ENCODE measurements at places on chromosomes 1 and 21.

DNA sequence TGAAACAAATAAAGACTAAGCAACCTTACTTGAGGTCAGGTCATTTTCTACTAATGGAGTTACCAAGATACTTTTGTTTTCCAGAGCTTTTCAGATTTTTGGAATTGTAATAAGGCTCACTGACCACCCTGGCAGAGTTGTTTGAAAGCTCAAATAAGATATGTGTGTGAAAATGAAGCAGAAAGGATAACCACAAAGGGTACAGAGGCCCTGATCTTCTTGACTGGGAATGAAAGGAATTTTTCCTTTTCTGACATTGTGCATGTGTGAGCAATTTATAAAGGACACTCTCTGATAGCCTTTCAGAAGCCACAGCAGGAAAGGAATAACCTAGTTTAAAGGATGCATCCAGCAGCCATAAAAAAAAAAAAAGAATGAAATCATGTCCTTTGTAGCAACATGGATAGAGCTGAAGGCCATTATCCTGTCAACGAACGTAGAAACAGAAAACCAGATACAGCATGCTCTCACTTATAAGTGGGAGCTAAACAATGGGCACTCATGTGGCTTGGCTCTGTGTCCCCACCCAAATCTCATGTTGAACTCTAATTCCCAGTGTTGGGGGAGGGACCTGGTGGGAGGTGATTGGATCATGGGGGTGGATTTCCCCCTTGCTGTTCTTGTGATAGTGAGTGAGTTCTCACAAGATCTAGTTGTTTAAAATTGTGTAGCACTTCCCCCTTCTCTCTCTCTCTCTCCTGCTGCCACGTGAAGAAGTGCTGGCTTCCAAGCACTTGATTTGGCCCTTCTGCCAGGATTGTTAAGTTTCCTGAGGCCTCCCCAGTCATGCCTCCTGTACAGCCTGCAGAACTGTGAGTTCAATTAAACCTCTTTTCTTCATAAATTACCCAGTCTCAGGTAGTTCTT, 3.1 kb upstream of the SRP9 start:
- no peak for DNase-seq

DNA sequence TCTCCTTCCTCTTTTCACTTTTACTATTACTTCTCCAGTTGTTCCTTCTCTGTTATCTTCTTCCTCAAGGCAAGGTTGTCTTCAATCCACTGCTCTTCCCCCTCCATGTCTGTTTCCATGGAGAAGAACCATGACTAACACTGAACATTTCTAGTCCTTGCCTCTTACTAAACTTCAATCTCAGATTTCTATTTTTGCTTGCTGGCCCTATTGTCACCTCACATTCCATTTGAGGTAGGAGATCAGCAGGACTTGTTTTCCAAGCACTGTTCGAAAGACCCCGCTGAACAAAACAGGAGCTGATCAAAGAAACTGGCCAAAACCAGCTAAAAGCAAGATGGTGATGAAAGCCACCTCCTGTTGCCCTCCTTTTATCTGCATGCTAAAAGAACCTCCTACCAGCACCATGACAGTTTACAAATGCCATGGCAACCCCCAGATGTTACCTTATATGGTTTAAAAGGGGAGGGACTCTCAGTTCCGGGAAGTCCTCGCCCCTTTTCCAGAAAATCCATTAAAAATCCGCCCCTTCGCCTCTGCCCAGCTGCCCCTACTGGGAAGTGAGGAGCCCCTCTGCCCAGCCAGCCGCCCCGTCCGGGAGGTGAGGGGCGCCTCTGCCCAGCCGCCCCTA, 22.6 kb downstream of the GON4L start:
- DNase-seq = no peak

DNA sequence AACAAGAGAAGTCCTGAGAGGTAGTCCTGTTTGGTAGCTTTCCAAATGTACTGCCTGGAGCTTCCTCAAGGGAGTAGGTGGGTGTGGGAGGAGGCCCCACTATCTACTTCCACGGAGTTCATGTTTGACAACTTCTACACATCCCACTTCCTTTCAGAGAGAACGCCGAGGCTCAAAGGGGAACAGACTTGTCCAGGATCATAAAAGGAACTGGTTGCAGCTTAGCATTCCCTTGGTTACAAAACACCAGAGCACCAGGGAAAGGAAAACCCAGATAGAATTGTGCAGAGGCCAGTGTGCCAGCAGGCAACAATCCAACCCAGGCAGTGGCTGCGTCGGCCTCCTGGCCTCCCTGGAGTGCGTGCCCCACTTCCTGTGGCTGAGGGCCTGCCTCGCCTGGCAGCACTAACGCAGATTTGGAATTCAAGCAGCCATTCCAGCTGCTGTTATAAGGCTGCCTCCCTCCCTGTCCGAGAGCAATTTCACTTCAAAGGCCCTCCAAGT, 4.2 kb upstream of the RAP1GAP start:
- no peak for DNase-seq

DNA sequence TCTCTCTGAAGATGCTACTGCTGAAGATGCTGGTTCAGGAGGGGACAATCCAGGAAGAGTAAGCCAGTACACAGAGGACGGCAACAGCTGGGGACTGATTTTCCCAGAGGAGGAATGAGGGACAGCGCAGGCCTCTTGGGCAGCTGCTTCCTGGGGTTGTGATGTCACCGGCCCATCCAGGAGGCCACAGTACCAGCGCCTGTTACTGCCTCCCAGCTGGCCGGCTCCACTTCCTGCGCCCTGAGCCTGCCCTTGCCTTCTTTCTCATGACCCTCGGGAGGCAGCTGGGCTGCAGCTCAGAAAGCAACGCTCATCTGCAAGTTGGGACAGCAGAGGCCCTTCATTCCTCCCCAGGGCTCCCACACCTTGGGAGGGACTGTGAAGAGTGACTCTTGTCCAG, 21.9 kb upstream of the ID3 start:
- DNase-seq = no peak

DNA sequence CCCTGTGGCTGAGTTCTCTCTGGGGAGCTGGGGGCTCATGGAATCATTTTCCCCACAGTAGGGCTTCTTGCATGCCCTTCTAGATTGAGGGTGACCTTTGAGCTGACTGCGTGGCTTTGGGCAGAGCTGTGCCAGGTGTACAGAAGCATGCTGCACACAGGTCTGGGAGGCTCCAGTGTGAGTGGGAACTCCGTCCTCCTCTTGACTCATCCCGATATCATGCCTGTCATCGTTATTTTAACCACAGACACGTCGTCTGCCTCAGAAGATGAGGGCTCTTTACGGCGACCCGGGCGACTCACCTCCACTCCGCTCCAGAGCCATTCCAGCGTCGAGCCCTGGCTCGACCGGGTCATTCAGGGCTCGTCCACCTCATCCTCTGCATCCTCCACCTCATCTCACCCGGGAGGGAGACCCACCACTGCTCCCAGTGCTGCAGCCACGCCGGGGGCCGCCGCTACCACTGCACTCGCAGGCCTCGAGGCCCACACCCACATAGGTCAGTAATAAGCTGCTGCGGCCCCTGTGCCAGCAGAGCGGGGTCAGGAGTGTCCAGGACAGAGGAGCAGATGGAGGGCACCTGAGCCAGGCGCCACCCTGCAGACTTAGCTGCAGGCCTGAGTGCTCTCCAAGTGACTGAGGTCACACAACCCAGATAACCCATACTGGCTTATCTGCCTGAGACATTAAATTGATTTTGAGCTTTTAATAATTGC, 39.8 kb downstream of the DIP2A start:
- no peak for DNase-seq

DNA sequence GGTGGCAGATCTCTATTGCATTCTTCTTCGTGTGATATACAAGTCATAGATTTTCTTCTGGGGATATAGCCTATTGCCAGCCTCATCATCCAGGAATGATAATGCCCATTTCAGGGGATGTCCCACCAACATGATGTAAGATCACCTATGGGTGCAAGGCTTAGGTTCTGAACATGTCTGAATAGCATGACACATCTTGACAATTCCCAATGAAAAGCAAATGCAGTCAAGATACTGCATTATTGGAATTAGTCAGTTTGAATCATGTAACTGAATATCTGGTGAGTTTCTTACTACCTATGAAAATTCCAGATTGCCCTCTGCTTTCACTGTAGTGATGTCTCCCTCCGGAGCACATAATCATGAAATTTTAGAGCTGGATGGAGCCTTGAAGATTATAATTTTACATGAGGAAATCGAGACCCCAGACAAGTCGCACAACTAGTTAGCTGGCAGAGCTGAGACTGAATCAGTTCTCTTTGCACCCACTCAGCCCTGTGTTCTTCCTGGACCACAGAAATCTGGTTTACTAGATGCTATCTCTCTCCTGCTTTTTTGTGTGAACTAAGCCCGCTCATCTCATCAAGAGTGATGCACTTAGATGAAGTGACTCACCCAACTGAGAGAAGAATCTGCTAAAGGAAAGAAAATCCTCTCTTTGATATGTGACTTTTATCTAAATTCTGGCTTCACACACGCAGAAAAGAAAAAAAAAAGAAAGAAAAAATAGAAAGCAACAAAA, 65.0 kb downstream of the WDR64 start:
- DNase-seq = no peak

DNA sequence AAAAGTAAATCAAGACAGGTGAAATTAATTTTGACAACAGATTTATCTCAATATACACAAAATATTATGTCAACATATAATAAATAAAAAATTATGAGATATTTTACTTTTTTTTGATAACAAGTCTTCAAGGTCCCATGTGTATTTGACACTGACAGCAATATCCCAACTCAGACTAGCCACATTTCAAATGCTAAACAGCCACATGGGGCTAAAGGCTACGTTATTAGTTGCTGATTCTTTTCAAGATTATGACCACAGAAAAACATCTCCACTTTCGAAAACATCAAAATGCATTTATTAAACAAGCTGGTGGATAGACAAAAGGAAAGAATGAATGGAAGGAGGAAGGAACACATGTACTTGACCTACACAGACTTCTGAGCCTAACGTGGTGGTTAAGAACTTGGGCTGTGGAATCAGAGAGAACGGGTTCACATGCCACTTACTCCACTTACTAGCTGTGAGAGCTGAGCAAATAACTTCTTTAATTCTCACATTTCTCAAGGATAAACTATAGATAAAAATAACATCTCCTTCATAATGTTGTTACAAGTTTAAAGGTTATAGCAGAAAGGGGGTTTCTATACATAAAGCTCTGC, 13.4 kb downstream of the PTPN14 start:
- DNase-seq = no peak
